ENCODE measurements at places on chromosomes 4 and X. TPM values are rescaled to one million over a fixed set of nuclear protein-coding genes. Genes with fewer than 3 reads are reported as not detected.

Gene PNMA6A
- 1.2 TPM for total RNA-seq

DNA sequence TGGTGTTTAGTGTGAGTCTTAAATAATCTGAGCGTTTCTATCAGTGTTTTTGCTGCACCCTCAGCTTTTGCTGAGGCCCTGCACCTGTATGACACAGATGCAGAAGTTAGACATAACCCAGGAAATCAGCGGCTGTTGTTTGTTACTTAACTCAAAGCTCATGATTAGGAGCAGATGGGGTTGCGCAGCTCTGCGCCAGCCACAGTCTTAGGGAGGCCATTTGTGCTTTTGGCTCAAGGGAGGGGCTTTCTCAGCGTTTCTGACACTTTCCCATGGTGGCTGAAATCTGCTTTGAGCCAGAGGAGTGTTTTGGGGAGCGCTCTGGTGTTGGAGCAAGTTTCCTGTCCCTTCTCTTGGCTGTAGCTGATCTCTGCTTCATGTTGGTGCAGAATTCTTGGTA lies 433.8 kb downstream of the NAF1 start:
- no peaks in the 10 kb centered on the region for H3K4me1 ChIP-seq
- H3K4me3 ChIP-seq, result no peak overlapping the region
- no peak for DNase-seq
- no peak overlapping the region for H3K27ac ChIP-seq
- no peaks in the 10 kb centered on the region for H3K36me3 ChIP-seq
- H3K27me3 ChIP-seq, result no peaks in the 10 kb centered on the region

- DNase-seq, result no peak
- H3K27ac ChIP-seq, result no peak overlapping the region
- no peaks in the 10 kb centered on the region for H3K36me3 ChIP-seq
- H3K27me3 ChIP-seq, result peaks cover 24% of the 10 kb centered on the region
- no peak overlapping the region for H3K4me3 ChIP-seq
Measured at GRCh38 chr4:118357601-118358000, 4.8 kb upstream of the PRSS12 start.

DNA sequence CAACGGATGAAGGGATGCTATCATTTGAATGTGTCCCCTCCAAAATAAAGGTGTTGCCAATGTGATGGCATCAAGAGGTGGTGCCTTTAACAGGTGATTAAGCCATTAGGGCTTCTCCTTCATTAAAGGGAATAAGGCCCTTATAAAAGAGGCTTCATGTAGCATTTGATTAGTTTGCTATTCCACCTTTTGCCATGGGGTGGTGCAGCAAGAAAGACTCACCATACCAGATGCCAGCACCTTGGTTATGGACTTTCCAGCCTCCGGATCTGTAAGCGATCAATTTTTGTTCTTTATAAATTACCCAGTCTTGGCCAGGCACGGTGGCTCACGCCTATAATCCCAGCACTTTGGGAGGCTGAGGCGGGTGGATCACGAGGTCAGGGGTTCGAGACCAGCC lies 7.9 kb upstream of the SLC25A43 start:
- no peaks in the 10 kb centered on the region for H3K27me3 ChIP-seq
- H3K36me3 ChIP-seq, result no peaks in the 10 kb centered on the region
- no peak overlapping the region for H3K4me3 ChIP-seq
- H3K27ac ChIP-seq, result no peak overlapping the region
- H3K4me1 ChIP-seq, result no peaks in the 10 kb centered on the region
- no peak for DNase-seq

- H3K27ac ChIP-seq, result no peak overlapping the region
- H3K27me3 ChIP-seq, result no peaks in the 10 kb centered on the region
- no peaks in the 10 kb centered on the region for H3K36me3 ChIP-seq
- H3K4me3 ChIP-seq, result no peak overlapping the region
- no peak for DNase-seq
Measured at GRCh38 chr4:147198411-147199051, 252.9 kb upstream of the TTC29 start.

Measured in lower lobe of right lung (tissue), 2 donors.